HuH-7 (cell line): ENCODE measurements at places on chromosomes 3 and 15.

- peak; percentile 17 for DNase-seq
Observed at GRCh38 chr3:45647148-45647619, 42.0 kb upstream of the SACM1L start.

DNA sequence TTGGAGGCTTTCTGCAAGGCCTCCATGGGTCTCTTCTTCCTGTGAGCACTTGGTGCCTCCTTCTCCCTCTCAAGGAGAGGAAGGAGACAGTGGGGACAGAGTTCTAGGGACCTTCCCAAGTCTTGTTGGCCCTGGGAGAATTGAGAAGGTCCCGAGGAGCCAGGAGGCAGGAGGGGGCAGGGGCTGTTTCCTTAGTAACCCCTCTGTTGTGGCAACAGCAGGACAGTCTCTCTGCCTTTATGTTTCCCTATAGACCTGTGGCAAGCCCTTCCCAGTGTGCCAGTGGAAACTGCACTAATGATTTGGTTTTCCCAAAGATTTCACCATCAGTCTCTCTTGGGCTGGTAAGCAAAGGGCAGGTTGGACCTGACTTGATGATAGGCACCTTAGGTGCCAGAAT is 87.8 kb upstream of the GALNT15 start:
- DNase-seq: no peak

GRCh38 chr3:41050144-41050543 is 149.2 kb upstream of the CTNNB1 start:
- DNase-seq: no peak

DNA sequence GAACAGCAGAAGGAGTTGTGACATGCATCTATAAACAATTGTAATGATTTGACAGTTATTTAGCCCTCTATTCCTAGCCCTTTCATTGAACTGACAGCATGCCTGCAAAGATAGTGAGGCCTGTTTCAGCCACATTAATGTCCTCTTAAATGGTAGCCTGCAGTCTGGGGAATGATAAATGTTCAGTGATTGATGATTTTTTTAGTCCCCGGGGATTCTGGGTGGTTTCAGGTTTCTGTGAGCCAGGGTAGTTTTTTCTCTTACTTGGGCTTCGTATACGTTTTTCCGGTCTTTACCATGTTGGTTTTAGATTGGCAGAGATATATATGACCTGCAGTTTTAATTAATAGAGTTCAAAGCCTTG is 172.0 kb downstream of the TCF12 start:
- DNase-seq: no peak

- no peak for DNase-seq
Observed at GRCh38 chr3:147002721-147003120, 397.6 kb upstream of the PLSCR5 start.

DNA sequence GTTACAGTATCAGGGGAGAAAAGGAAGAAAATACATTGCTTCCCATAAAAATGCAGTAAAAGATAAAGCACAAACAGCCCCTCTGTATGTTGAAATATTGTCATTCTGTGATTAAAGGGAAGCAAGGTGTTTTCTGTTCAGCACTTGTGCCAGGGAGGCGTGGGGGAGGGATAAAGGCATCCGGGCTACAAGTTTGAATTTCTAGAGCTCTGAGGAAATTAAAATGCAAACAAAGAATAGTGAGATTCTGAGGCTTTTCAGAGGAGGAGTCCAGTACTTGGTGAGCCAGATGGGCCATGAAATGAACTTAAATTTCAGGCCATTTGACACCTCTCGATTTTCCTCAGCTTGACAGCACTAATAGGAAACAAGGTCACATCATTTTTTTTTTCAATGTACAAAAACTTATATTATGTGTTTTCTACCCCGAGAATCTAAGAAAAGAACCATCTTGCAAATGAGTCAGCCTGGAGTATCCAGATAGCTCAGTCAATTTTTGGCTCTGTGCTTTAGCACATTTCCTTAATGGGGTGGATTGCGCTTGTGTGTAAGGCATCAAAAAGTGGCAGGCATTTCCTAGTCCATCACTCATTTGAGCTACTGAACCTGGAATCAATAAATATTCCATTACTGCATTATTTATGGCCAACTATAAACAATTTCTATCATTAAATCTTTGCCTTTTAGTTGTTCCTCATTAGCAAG is 640.8 kb upstream of the TBL1XR1 start:
- DNase-seq: no peak

- no peak for DNase-seq
Observed at GRCh38 chr3:58848826-58849225, 182.3 kb upstream of the FAM3D start.

DNA sequence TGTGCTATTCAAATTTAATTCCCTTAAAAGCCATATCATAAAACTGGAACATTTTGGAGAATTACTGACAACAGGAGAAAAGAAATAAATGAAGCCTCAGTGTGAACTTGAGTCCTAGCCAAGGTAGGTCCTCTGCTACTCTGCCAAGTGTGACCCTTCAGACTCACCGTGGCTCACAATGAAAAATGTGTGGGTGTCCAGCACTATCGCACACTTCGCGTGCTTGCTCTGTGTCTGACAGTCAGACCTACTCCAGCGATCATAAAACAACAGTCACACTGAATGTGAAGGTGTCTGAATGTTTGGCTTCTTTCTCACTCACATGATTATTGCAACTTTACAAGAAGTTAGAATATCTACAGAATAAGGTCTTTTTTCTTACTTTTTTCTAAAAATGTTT is 65.8 kb upstream of the TRA2B start:
- DNase-seq: no peak

DNA sequence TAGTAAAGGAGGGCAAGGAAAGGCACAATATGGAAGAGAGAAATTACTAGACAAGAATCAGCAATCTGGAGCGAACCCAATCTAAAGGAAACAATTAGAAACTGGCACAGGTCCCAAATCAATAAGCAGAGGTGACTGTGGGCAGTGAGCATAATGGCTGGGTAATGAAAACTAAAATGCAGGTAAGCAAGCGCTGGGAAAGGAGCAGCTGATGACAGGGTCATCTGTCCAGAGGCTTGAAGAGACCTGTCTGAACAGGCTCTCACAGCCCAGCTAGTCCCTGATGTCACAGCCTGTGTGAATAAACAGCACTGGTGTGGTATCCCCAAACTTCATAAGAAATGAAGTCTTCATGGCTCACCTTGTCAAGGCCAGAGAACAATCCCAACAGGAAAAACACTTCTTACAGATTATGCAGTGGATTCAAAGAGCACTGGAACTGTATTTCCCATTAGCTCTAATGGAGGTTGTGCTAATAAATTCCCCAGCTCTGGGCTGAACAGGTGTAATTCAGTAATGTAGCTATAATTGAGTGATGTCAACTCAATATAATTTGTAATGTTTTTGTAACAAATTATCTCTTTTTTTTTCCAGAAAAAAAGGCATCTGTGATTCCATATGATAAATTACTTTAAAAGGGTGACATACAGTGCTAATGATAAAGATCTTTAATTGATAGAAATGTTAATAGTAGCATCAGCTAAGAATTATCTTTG is 197.3 kb downstream of the FHIT start:
- DNase-seq: no peak
